ENCODE measurements at places on chromosomes 7 and 10.

DNA sequence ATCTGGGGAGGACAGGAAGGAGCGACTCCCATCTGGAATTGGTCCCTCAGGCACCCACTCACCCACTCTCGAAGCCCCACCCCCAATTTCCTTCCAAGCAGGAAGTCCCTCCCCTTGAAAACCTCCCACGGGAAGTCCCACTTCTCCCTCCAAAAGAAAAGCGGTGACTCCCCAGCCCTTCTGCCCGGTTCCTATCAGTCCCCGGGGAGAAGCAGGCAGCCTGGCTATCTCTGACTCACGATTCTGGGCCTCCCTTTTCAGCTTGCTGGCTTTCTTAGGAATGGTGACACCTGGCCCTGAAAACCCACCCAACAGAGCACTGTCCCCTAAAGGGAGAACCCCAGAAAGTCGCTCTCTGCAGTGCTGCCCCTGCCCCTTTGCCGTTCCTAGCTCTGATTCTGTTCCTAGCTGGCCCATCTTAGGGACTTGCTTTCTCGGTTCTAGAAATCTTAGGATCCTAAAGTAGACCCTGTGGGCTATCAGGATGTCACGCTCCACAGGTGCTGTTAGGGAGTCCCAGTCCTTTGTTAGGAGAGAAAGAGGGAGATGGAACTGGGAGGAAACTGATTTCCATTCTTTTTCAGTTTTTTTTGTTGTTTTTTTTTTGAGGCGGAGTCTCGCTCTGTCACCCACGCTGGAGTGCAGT lies 6.0 kb downstream of the TSC22D4 start:
- DNase-seq, result no peak

GRCh38 chr10:103757531-103758293 lies 97.7 kb downstream of the SH3PXD2A start:
- DNase-seq, result no peak

GRCh38 chr7:15737601-15738000 lies 51.1 kb upstream of the MEOX2 start:
- no peak for DNase-seq

DNA sequence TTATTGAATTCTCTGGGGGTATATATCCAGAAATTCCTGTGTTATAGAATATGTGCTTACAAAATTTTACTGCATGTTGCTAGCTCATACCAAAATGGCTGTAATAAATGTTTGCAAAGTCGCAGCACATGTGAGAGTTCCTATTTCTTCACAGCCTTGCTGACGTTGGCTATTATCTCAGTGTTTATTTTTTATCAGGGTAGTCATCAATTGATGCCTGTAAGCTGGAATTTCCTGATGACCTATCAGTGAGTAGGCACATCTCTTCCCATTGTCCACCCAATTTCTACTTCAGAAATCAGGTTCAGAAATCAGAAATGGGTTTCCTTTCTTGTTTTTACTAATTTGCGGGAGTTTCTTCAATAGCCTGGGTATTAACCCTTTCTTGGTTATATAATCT lies 268.1 kb upstream of the FZD8 start:
- DNase-seq, result no peak

DNA sequence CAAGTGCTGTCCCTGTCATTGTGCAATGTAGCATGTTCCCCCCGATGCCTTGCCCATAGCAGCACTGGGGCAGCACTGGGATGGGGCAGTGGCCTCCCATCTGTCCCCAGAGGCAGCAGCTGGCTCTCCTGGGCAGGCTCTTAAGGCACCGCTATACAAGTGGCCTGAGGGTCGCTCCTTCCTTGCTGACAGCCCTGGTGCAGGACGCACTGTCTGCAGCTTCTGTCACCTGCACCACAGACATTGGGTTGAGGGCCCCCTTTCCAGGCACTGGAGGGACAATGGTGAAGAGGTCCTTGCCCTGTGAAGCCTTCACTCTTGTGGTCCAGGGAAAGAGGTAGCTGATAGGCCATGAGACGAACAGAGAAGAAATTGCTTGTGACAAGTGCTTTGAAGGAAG lies 10.6 kb downstream of the CPSF4 start:
- DNase-seq, result no peak

DNA sequence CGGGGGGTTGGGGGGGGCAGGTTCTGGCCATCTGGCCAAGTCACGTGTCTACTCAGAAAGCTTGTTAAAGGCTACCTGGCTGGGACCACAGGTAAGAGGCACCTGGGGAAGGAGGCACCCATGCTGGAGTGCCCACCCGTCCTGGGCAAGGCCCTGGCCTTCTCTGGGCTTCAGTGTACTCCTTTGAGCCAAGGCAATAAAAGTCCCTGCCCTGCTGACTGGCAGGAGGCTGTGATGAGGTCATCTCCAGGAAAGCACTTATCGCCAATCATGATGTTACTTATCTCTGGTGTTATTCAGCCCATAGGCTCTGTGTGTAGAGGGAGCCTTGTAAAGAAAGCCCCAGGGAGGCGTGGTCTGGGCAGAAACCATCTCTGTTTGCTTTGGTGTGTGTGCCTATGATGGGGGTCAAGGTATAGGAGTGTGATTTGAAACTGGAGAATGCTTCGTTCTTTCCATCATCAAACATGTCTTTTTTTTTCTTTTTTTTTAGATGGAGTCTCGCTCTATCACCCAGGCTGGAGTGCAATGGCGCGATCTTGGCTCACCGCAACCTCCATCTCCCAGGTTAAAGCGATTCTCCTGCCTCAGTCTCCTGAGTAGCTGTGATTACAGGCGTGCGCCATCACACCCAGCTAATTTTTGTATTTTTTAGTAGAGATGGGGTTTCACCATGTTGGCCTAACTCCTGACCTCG lies 2.5 kb upstream of the CLDN4 start:
- DNase-seq, result peak; percentile 95

DNA sequence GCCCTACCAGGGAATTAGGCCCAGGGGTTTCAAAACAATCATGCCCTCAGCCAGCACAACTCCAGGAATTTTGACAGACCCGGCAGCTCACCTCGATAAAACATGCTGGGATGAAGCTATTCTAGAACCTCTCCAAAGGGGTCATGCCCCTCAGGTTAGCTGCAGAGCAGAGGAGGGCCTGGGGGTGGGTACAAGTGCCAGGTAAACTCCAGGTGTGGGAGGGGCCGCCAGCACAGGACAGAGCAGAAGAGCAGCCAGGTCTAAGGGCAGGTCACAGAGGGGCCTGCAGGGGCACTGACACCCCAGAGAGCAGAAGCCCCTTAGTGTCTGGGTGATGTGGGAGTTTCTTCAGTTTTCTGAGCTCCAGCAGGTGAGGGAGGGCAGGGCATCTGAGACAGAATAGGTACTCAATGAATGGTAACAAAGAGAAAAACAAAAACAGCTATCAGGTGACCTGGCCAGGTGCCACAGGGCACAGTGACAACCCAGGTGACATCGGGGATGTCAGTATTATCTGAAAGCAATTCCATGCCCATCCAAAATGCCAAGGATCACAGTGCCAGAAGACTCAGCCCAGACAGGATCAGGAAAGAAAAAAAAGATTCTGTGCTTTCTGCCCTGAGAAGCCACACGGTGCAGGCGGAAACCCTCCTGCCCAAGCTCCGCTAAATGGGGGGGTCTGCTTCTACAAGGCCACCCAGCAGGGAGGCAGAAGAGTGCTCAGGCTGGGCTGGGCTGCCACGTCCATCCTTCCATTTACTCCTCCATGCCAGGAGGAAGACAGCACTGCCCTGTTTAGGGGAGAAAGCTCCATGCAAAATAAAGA lies 104.5 kb downstream of the TNS3 start:
- peak; percentile 10 for DNase-seq

DNA sequence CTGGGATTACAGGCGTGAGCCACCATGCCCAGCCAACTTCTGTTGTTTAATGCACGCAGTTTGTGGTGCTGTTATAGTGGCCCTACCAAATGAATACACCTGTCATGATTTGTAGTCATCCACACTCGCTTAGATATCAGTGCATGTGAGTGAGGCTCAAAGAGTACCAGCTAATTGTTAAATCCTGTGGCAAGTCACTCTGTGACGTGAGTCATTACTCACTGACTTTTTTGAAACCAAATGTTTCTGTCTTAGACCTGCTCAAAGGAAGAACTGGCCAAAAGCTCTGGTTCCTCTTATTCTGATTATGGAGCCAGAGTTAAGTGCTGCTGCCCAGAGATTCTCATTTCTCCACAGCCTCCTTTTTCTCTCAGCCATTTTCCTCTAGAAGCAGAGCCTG lies 109.4 kb downstream of the PRKAG2 start:
- DNase-seq, result no peak

DNA sequence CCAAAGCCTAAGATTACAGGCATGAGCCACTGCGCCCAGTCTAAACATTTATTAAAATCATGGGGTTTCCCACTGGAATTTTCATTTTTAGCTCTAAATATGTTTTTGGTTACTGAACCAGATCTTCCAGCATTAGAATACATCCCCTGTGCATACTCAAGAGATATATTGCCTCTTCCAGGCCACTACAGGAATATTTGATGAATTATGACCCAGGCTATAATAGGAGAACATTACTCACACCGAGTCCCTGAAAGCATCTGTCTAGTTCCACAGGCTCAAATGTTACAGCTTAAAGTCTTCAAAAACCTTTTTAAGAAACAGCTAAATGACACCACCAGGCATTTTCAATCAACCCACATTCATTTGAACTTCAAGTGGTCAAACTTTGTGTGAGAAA lies 50.4 kb upstream of the GRM8 start:
- no peak for DNase-seq

DNA sequence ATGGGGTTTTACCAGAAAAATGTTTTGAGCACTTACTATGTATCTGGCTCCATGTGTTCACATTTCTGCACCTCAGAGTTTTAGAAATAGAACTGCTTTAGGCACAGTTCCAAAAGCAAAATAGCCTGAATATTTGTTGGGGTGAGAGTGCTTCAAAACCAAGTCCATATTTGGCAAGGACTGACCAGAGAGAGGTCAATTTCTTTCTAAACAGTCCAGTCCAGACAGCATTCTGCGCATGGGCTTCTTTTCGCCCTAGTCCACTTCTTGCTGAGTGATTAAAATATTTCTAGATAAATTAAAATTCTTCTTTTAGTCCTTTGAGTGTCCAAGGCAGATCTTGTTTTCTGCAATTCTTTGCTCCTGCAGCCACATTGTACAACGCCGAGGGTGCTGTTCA lies 427.0 kb downstream of the PHTF2 start:
- DNase-seq, result no peak

DNA sequence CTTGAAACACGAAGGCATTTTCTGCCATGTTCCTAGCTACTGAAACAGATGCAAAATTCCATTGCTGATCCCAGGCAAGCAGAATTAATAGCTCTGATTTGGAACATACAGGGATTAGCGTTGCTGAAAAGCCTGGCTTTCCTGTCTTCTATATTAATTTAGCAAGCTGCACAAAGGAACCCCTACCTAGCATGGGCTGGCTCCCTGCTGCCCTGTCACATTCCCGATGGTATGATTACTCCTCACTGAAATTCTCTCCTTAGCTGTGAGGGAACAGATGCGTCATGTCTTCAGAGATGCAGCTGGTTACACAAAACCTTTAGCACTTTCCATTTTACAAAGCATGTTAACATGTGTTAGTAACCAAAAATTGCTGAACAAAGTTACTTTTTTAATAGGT lies 878.9 kb downstream of the TYW1 start:
- DNase-seq, result no peak

DNA sequence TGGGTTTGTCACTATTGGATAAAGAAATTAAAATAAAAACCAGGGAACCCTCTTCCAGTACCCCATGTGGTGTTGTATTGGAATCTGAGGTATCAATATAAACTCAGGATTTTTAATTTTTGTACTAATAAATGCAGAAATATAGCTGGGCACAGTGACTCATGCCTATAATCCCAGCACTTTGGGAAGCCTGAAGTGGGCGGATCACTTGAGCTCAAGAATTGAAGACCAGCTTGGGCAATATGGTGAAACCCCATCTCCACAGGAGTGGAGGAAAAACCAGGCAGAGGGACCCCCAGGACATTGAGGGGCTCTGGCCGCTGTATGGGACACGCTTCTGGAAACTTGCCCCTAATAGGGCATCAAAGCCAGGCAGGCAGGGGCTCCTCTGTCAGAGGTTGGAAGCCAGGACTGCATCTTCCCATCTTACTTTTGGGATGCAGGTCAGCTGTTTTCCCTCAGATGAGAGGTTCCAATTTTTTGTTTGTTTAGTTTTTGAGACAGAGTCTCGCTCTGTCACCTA lies 11.1 kb downstream of the ADIRF start:
- DNase-seq, result no peak
